ENCODE measurements at places on chromosomes 5 and 9.

DNA sequence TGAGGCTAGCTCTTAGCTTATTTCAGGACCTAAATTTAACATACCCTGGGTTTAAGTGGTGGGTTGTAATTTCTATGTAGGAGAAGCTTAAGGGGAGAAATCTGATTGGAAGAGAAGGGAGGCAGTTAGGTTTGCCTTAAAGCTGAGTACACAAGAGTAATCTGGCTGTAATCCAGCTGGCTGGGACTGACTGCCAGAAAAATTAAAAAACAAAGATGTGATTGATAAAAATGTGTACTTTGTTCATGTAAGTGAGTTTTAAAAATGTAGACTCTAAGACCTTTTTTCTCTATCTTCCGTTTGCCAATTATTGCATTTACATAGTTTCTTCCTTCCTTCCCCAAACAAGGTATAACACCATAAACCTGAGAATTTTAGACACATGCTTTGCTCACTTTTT lies 17.5 kb upstream of the MSMP start:
- DNase-seq, result no peak

GRCh38 chr5:58264276-58264675 lies 195.6 kb downstream of the PLK2 start:
- no peak for DNase-seq

DNA sequence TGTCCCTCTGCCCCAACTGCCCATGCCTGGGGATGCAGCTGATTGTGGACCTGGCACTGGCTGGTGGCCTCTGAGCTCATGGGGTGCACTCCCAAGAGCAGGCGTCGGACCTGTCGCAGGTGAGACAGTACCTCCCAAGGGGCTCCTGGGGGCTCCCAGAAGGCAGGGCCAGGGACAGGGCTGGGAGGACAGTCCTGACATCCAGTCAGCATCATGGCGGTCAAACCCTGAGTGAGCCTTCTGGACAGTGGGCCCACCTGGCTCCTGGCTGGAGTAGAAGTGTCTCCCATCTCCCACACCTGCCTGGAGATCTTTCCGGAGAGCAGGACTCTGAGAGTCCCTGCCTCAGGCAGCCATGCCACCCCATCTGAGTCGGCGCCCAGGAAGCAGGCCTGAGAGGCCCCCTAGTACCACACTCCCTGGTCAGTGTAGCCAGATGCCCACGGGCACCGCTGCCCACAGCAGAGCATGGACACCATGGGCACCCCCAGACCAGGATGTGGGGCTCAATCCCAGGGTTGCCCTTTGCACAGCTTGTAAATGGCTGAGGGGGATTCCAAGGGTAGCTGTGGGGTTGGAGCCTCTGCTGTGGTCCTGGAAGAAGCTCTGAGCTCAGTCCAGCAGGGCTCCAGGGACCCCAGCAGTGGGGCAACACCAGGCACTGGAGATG lies 6.6 kb downstream of the LCN9 start:
- no peak for DNase-seq

DNA sequence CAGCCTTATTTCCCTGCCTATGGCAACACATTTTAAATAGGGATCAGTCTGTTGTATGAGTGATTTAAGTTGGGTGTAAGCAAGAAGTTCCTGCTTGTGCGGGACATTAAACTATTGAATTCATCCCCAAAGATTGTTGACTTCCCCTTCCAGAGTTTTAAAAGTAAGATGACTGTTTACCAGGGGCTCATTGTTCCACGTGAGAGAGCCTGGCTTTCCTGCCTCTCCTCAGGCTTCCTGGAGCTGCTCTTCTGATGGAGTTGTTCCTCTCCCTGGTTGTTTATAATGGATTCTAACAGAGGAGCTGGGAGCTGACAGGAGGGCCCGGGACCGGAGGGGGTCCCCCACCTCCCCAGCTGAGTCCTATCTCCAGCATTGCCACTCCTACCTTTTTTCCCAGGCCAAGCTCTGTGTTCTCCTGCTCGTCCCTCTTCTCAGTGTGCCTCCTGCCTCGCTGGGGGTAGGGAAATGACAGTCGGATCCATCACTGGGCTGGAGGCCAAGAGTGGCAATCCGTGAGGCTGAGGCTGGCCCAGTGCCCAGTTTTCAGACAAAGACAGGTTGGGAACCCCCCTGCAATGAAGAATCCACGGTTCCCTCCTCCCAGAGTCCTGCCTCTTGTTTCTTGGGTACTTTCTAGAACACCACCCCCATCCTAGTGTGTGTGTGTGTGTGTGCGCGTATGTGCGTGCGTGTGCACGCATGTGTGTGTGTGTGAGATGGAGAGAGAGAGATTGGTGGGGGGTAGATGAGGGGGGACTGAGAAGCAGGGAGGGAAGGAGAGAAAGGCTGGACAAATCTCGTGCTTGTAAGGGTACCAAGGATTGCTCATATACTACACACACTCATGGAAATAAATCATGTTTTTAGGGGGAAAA lies 123.7 kb upstream of the NFIB start:
- no peak for DNase-seq

DNA sequence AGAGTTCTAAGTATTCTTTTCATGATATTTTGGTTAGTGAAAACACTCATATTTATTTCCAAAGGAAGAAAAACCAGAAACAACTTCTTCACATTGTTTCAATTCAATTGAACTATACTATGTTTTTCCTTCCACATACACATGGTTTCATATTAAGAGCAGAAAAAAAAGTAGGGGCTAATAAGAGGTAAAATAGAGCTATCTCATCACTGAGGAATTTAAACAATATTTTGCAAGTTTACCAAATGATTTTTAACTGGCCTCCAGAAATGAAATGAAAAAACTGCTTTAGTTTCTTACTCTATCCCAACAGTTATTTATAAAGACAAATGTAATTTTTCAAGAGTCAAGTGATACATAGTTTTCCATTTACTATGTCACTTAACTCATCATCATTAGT lies 233.5 kb downstream of the RFX3 start:
- no peak for DNase-seq

DNA sequence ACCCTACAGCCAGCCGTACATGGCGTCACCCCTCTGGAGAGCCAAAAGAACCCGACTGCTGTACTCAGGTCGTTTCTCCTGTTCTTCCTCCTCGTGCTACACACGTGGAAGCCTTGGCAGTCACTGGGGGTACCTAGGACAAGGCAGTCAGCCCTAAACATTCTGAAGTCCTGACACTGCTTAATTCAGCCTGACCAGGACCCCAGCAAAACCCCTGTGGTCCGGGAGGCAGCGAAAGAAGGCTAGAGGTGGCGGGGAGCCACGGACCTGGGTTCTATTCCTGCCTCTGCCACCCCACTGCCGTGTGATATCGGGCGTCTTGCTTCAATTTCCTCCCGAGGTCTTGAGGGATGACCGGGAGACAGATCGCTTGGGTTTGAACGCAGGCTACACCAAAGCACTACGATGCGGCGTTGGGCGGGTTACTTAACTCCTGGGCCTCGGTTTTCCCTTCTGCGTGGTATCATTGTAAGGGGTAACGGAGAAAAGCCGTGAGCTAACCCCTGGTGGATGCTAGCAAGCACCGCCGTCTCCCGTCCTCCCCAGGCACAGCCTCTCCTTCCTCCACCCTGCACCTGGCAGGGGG lies 429 bp upstream of the ARL10 start:
- no peak for DNase-seq

GRCh38 chr9:120776788-120777187 lies 16.4 kb downstream of the FBXW2 start:
- DNase-seq, result no peak

GRCh38 chr9:138075496-138075895 lies 197.9 kb downstream of the CACNA1B start:
- DNase-seq, result no peak

DNA sequence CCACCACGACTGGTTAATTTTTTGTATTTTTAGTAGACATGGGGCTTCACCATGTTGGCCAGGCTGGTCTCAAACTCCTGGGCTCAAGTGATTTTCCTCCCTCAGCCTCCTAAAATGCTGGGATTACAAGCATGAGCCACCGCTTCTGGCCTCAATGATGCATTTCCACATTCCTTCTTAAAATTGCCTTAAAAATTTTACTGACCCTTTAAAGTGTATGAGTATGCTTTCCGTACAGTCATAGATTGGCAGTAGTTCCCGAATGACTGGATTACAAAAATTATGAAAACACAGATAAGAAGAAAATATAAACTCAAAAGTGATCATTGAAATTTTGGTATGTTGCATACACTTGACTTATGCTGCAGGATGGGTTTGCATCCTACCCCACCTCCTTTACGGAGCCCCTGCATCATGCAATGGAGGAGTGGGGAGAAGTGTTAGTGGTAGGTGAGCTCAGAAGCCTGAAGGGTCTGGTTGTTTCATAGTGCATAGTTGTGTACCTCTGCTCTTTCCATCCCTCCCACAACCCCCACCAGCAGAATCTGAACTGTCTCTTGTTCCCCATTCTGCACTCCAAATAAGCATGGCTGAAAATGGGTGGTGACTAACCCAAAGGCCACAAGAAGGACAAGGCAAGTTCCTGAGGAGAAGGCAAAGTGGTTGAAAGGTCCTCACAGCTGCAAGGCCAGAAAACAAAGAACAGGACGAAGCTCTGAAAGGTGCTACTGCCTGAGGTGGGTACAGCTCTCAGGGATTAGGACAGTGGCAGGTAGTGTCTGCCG lies 26.8 kb downstream of the ANKRD55 start:
- no peak for DNase-seq

DNA sequence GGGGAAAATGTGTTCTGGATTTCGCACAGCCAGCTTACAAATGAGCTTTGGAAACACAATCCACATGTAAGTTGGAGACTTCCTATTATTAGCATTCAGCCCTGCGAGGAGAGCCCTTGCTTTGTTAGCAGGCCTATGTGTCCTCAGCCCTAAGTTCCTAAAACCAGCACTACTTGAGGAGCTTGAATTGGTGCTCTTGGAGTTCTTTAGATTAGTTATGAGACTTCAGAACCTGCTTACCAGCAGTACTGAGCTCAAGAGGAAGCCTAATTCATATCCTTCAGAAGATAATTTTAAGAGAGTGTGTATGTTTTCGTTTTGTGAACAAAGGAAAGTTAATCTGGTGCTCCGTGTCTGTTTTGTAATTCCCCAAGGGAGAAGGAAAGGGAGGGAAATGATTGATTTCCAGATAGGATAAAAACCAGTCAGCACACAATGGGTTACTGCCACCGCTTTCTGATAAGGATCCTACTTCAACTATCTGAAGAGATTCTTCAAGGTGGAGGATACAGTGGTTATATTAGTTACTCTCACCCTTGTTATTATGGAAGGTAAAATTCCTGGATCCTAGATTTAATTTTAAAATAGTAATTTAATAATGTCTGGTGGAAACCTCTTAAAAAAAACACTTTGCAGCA lies 35.2 kb downstream of the PIK3R1 start:
- no peak for DNase-seq

All from RCC 7860 (cell line).